ENCODE measurements at places on chromosomes 13 and 19.

DNA sequence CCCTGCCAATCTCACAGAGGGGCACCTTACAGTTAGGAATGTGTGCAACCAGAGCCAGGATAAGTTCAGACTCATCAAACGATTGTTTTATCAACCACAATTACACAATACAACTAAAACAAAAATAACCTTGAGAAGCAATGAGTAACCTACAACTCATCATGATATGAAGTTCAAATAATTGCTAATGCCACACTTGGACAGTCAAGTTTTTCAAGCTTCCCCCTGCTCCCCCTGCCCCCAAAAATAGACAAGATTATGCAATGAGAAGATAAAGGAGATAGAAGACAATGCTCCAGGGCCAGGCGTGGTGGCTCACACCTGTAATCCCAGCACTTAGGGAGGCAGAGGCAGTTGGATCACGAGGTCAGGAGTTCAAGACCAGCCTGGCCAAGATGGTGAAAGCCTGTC lies 13.6 kb upstream of the KPNA3 start:
- DNase-seq: no peak

- no peak for DNase-seq
Observed at GRCh38 chr13:33236021-33236420, 49.5 kb downstream of the STARD13 start.

DNA sequence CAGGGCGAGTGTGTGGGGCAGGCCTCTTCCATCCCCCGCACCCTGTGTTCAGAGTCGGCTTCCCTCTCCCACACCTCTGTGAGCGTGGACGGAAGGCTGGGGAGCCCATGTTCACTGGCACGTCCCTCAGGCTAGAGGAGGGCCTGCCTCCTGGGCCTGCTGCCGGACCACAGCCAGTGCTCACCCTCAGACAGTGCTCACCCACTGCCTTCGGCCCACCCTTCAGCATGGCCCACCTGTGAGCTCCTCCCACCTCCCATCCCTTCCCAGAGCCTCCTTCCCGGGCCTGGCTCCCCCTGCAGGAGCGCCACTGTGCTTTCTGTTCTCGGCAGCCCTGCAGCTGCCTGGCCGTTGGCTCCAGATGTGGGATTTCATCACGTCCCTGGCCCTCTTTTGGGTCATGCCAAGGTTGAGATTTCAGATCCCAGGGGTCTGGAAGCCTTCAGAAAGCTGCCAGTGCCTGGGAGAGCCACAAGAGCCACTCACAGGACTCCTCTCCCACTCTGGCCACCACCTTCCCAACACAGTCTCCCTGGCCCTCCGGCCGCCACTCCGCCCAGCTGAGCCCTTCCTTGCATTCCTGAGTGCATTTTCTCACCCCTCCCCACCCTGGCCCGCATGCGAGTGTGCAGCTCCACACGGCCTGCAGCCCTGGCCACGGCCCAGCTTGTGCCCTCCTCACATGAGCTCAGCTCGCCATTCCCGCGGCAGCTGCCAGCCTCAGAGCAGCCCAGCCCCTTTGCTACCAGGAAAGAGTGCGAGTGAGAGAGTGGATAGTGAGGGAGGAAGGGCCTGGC lies 25.3 kb downstream of the CAPN12 start:
- DNase-seq: no peak

- DNase-seq: peak; percentile 80
Observed at GRCh38 chr13:78604782-78605611, 1.6 kb upstream of the POU4F1 start.

DNA sequence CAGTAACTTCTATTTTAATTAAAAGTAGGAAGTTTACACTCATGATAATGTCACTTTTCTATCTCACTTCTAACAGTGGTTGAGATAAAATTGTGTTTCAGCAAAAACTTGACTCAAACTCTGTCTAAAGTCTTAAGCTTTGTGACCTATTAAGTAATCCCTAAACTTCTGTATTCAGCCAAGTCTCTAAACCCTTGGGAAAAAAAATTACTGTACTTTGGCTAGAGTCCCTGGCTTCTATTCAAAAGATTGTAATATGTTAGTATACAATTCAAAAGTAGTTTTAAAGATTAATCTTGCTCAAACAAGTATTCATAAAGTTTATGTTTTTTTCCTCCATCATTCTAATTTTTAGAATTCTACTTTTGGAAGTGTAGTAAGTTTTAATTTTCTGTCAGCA lies 1248.8 kb downstream of the UQCRFS1 start:
- DNase-seq: no peak

DNA sequence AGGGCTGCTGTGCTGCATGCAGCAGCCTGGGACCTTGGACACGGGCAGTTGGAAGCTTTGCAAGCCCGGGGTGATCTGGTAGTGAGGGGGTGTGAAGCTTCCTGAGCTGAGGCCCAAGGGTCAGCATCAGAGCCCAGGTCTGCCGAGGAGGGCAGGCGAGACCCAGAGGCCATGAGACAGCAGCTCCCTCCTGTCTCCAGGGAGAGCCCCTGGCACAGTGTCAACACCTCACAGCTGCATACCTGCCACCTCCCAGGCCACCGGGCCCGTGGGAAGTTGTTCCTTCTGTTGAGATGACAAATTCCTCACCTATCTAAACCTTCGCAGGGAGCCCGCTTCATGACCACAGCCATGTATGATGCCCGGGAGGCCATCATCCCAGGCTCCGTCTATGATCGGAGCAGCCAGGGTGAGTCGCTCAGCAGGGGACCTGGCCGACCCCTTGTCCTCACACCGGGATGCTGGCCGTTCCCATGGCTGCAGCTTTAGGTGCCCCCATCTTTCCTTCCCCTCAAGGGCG lies 32.1 kb downstream of the CERS1 start:
- DNase-seq: no peak

GRCh38 chr13:109256866-109257760 lies 529.3 kb downstream of the IRS2 start:
- no peak for DNase-seq

GRCh38 chr19:35608251-35608650 lies 4.3 kb upstream of the HAUS5 start:
- DNase-seq: no peak

GRCh38 chr13:91802957-91803356 lies 404.5 kb downstream of the GPC5 start:
- DNase-seq: no peak

GRCh38 chr13:109867766-109868165 lies 81.4 kb upstream of the IRS2 start:
- no peak for DNase-seq

All from NCI-H187 (cell line).